Activated CD4-positive, alpha-beta T cell treated with anti-CD3 and anti-CD28 coated beads, Interleukin-2, amount 50 U/mL, for 4 hours (primary cell): ENCODE measurements at places on chromosomes 12 and 14.

- no peak for DNase-seq
These were observed 13.3 kb downstream of the DICER1 start for GRCh38 chr14:95143808-95144620.

GRCh38 chr14:94373708-94374107 is 14.7 kb downstream of the SERPINA1 start:
- DNase-seq, result no peak

- no peak for DNase-seq
These were observed 39.9 kb upstream of the MDGA2 start for GRCh38 chr14:47715330-47715729.

- DNase-seq, result no peak
These were observed 634.4 kb downstream of the LRFN5 start for GRCh38 chr14:42241101-42241500.

- no peak for DNase-seq
These were observed 91.6 kb downstream of the TPH2 start for GRCh38 chr12:72030277-72030676.

- DNase-seq, result no peak
These were observed 26.2 kb downstream of the VSX2 start for GRCh38 chr14:74265301-74265965.

GRCh38 chr12:41680155-41680554 is 464.5 kb downstream of the GXYLT1 start:
- no peak for DNase-seq

DNA sequence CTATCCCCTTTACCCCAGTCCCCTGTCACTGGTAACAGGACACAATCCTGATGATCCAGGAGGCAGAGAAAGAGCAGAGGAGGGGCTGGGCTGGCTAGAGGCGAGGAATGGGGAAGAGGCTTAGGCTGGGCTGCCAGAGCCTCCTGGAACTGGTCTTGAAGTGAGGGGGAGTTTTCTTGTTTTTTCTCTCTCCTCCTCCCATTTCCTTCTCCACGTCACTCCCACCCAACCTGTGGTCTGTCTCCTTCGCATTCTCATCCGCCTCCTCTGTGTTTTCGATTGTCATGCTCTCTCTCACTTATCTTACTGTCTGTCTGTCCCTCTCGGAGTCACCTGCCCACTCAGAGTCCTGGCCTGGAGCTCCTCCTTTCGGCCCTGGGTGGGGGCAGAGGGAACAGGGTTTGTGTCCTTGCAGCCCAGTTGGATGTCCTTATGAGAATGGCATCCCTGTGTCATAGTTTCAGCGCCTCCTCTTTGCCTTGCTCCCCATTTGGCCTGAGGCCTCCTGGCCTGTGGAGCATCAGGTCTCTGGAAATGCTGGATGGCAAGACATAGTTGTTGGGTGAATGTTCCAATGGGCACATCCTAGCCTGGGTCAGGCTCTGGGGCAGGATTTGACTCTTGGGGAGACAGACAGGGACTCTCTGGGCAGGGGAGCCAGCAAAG is 3.4 kb upstream of the KRT80 start:
- no peak for DNase-seq

- DNase-seq, result no peak
These were observed 98.0 kb downstream of the FBXL14 start for GRCh38 chr12:1496162-1496900.

- DNase-seq, result no peak
These were observed 5.5 kb upstream of the KRT8 start for GRCh38 chr12:52910248-52910883.

DNA sequence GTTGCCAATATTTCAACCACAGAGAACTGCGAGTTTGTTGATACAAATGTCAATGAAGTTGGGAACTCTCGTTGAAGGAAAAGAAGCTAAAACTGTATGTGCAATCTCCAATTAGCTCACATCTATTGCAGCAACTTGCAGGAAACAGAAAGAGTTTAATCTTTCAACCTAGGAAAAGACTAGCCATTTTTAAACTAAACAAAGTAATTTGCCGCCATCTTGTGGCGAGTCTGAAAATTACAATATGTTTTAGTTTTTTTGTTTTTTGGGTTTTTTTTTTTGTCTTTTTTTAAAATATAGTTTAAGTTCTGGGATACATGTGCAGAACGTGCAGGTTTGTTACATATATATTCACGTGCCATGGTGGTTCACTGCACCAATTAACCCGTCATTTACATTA is 131.2 kb upstream of the FOXG1 start:
- DNase-seq, result no peak

DNA sequence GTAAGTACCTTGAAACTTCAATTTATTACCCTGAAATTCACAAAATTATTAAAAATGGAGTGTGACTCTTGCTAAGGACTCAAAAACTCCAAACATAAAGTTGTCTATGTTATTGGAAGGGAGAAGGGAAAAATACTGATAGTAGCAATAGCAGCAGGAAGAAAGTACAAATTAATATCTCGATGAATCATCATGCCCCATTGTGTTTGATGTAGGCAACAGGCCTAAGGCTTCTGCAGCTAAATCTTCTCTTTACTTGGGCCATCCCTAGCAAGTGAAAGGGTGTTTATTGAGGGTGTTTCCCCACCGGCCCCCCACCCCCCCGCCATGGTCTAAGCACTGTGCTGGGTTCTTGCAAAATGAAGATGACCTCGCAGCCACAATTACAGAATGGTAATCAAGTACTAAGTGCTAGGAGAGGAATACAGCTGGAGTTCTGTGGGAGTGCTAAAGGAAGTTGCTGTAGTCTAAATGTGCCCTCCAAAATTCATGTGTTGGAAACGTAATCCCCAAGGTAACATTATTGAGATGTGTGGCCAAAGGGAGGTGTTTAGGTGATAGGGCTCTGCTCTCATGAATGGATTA is 76.5 kb downstream of the SNAPC1 start:
- DNase-seq, result no peak

- DNase-seq, result no peak
These were observed 25.2 kb downstream of the TMEM30B start for GRCh38 chr14:61255968-61256367.

DNA sequence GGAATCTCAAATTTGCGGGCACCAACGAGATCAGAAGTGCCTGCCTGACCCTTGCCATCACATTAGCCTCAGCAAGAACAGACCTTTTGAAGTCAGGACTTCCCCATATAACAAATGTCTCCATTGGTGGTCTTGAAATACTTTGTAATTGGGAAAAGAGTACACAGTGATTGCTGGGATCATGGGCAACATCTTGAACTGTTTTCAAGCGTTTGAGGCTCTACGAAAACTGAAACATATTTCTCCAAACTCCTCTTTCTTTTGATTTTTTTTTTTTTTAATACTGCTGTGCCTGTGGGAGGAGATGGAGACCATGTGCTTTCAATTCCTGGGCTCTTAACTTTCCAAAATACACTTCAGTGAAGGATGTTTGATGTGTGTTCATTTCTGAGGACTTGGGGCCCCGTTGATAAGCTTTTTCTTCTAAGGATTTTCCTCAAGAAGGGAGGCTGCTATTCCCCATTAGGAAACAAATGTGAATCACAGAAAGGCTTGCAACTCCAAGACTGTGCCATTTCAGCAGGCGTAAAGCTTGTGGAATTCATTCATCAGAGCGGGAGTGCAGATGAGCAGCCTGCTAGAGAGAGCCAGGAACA is 94.5 kb downstream of the TMEM132C start:
- no peak for DNase-seq

DNA sequence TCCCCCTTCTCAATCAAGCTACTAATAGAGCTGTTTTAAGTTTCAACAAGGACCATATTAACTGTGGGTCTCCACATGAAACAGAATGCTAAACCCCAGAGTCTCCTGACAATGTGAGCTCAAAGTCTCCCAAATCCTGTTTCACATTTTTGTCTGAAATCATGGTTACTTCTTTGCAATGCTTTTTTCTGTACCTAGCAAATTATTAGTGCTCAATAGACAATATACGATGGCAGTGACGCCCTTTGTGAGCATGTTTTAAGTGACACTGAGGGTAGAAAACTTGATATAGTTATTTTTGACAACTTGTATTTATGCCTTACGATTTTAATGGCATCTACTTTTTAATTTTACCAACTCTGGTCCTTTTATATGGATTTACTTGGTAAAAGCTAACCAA is 85.4 kb upstream of the SOX5 start:
- no peak for DNase-seq

DNA sequence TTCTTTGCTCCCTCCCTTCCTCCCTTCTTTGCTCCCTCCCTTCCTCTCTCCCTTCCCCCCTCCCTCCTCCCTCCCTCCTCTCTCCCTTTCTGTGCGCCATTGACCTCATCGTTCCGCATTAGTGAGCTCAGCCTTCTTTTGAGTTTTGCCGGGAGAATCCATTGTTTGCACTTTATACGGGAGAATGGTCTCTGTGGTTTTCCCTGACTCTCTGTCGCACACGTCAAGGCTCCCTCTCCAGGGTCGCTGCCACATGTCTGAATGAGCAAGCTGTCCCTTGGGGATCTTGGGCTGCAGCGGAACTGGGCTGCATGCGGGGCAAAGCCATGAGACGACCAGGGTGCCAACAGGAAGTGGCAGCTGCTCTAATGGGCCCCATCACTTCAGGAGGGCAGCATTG is 118.5 kb downstream of the GLT1D1 start:
- DNase-seq, result no peak

GRCh38 chr14:64812412-64812811 is 67.3 kb downstream of the SPTB start:
- DNase-seq, result peak; percentile 27

GRCh38 chr12:57086493-57087009 is 2.4 kb upstream of the NAB2 start:
- DNase-seq, result peak; percentile 77

- no peak for DNase-seq
These were observed 55.5 kb upstream of the SRRM4 start for GRCh38 chr12:118925826-118926225.

GRCh38 chr12:53340398-53340797 is 4.2 kb upstream of the SP7 start:
- DNase-seq, result no peak

- DNase-seq, result no peak
These were observed 293.9 kb downstream of the RAD51B start for GRCh38 chr14:68113343-68113930.

DNA sequence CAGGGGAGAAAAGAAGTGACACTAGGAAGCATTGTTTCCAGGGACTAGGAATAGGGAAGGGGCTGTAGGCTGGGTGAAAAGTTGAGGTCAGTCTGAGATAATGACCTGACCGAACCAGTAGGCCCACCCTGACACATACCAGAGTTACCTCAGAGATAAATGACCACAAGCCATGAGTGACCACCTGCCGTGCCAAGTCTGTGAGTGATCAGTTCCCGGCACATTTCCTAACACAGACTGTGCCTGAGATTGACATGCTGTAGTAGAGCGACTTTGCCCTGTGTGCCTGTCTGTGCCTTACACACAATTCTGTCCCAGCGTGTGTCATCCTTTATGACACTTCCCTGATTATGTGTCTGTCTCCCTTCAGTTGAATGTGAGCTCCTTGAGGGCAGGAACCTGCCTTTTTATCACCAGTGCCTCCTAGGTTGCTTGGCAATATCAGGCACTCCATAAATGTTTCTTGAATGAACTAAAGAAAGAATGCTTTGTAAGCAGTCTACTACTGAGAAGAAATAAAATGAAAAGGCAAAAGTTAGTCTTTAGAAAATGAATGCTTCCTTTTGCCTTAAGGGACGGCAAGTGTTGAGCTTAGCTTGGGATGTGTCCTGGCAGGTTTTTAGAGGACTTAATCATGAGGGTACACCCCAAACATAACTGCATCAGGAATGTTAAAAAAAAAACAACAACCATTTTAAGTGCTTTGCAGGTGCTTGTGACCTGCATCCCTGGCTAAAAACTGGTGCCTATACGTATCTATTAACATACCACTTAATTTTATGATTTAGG is 9.6 kb upstream of the SSPN start:
- DNase-seq, result no peak

GRCh38 chr12:83954956-83955601 is 957.5 kb downstream of the SLC6A15 start:
- no peak for DNase-seq

DNA sequence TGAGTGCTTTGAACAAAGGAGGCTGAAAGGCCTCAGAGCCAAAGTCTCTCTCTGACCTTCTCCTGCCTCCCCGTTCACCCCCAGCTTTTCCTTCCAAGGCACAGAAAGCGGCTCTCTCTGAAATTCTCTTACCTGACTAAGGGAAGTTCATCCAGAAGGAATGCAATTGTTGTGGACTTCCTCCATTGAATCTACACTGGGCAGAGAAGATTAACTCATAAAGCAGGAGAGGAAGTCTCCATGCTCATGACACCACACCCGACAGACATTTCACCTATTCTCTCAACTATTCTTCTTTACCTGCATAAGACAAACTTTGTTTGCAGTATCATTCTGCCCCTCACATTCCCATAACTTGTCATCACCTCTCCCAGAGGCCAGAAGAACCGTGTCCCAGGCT is 129.3 kb upstream of the CCDC175 start:
- DNase-seq, result no peak
